ENCODE measurements at places on chromosomes 4 and X.
A peak's percentile ranks its signal among the peaks of the same experiment; 100 is the strongest.

GRCh38 chr4:147822128-147822527 lies 90.2 kb downstream of the ARHGAP10 start:
- DNase-seq: no peak

GRCh38 chr4:24419181-24420034 lies 164.9 kb downstream of the DHX15 start:
- peak; percentile 81 for DNase-seq

- peak; percentile 64 for DNase-seq
Measured at GRCh38 chrX:47321823-47322371, 48.5 kb upstream of the ZNF157 start.

DNA sequence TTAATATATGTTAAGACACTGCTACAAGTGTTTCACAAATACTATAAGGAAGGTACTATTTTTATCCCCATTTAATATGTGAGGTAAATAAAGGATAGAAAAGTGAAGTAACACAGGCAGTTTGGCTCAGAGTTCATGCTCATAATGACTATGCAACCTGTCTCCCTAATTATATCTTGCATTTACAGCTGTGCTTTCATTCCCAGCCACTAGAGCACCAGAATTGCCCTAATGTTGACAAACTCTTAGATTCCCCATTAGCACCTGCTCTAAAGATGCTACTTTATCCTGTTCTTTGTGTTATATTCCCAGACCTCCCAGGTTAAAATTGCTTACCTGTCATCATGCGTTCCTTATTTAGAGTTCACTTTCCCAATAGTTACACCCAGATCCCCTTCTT lies 833.6 kb downstream of the CCSER1 start:
- no peak for DNase-seq

GRCh38 chrX:120769576-120770341 lies 105.9 kb downstream of the CT47B1 start:
- no peak for DNase-seq

DNA sequence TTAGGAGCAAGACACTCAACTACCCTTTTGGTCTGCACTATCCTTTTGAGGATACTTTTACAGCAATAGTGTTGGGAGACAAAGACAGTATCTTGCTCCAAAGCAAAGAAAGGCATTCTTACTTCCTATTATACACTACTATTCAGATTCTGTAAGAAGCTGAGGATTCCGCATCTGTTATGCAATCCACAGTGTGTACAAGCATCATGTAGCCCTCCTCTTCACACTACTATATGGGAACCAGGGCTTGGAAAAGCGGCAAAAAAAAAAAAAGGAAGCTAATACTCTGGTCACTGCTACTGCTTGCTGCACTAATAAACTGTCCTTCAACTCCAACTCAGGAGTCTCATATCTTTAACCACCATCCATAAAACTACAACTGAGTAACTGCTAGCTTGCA lies 59.1 kb downstream of the FBXW7 start:
- DNase-seq: no peak

- DNase-seq: peak; percentile 38
Measured at GRCh38 chrX:135435139-135435922, 13.6 kb downstream of the SMIM10L2A start.

- no peak for DNase-seq
Measured at GRCh38 chr4:126627255-126627654, 1005.5 kb upstream of the INTU start.

GRCh38 chr4:40516651-40517050 lies 113.0 kb downstream of the RBM47 start:
- no peak for DNase-seq

Measured in ecto neural progenitor cell (in vitro differentiated cells).